ENCODE measurements at places on chromosomes 13 and 19. TPM values are rescaled to one million over a fixed set of nuclear protein-coding genes. Genes with fewer than 3 reads are reported as not detected.

Gene ZNF749
- 10.8 TPM for total RNA-seq

Gene ONECUT3
- not detected for total RNA-seq

Gene DAND5
- total RNA-seq: not detected

Gene ICAM3
- 7.4 TPM for total RNA-seq

Gene CGB5
- not detected for total RNA-seq

Gene CACNG7
- 0.43 TPM for total RNA-seq
